ENCODE measurements at places on chromosomes 6 and 20.

DNA sequence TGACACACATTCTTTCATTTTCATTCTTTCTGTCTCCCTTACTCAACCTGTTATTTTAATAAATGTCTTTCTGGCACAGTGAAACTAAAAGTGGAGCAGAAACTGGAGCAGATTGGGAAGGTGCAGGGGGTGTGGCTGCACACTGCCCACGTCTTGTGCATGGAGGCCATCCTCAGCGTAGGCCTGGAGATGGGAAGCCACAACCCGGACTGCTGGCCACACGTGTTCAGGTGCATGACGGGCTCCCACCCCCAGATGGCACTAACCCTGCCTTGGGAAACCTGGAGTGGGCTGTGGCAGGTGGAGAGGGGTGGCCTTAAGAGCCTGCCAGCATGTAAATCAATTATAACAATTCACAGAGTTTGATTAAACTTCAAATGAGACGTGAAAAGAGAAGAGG, 71.4 kb upstream of the PBOV1 start:
- DNase-seq: no peak

DNA sequence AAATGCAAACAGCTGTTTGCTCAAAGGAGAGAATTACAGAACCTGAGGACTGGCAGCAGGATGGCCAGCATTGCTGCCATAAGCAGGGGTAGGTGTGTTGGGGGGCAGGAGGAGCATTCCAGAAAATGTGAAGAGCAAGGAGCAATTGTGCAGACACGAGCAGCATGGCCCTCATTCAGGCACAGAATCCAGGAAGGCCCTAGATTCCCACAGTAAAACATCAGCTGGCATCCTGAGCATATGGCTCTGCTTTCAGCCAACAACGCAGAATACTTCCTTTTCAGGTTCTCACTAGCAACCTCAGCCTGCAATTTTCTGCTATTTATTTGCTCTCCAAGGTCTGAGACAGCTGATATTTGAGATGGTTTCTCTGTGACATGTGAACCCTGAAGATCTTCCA, 243.4 kb upstream of the POU3F2 start:
- no peak for DNase-seq

DNA sequence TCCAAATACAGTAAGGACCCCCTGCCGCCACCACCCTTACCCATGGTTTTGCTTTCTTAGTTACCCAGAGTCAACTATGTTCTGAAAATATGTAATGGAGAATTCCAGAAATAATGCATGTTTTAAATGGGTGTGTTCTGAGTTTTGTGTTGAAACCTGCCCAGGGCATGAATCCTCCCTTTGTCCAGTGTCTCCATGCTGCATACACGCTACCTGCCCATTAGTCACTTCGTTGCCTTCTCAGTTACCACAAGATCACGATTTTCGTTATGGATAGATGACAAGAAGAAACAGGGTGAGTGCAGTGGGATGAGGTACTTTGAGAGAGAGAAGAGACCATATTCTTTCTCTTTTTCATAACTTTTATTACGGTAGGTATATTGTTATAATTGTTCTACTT, 10.6 kb downstream of the FARS2 start:
- no peak for DNase-seq

- DNase-seq: no peak
Measured at GRCh38 chr20:18625907-18626655, 38.2 kb downstream of the DTD1 start.

GRCh38 chr20:12394786-12395185, 477.1 kb downstream of the BTBD3 start:
- no peak for DNase-seq
